Panc1 (cell line): ENCODE measurements at places on chromosomes 11 and 22. TPM values are rescaled to one million over a fixed set of nuclear protein-coding genes. Genes with fewer than 3 reads are reported as not detected.

POTEH gene
- total RNA-seq, result not detected

MPPED2 gene
- not detected for total RNA-seq

P2RY6 gene
- total RNA-seq, result 0.59 TPM

IRAG1 gene
- 0.21 TPM for total RNA-seq

GALR3 gene
- total RNA-seq, result not detected

SESN3 gene
- 1.4 TPM for total RNA-seq

FXYD6 gene
- total RNA-seq, result 0.54 TPM

- no peak for DNase-seq
These were observed 37.1 kb upstream of the HMGXB4 start for GRCh38 chr22:35220221-35220620.

DNA sequence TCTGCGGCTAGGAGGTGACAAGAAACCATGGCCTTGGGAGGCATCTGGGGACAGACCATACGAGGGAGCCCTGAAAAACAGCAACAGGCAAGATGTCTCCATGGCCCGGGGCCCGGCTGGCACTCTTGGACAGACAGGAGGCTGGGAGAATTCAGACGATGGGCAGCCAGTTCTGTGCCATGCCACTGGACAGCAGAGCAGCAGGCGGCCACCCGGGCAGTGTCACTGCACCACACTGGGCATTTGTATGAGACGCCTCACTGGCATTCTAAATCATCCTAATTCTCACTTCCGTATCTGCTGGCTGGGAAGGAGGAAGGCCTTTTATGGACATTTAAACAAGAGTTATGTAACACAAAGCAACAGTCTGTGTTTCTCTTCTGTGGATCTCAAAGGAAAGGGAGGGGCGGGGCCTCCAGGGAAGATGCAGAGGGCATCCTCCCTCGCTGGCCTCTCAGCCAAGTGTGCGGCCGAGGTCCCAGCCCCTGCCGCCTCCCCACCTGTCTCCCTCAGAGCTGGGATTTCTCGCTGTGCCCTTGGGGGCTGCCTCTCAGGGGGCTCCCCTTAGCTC lies 350.3 kb downstream of the SHANK2 start:
- DNase-seq, result no peak

GRCh38 chr11:111562692-111563389 lies 22.3 kb downstream of the LAYN start:
- no peak for DNase-seq

GRCh38 chr11:113670149-113670830 lies 35.8 kb downstream of the TMPRSS5 start:
- DNase-seq, result no peak

- DNase-seq, result no peak
These were observed 6.5 kb downstream of the RHOG start for GRCh38 chr11:3834349-3834663.

- no peak for DNase-seq
These were observed 77.1 kb downstream of the TP53I11 start for GRCh38 chr11:44873537-44873936.

DNA sequence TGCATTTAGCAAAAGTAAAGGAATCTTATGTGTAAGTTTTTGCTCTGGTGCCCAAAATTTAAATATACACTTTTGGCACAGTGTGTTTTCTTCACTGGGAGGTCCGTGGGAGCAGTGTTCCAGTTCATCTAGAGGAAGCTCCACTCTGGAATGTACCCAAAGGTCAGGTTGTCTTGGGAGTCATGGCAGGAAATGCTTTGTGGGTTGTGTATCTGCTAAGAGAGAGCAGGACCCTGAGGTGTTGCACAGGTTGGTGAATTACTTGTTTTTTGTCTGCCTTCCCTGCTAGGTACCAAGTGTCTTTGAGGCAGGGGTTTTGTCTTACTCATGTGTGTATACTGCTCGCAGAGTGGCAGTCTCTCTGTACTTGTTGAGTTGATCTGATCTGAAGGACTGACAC lies 37.3 kb downstream of the DIXDC1 start:
- no peak for DNase-seq

DNA sequence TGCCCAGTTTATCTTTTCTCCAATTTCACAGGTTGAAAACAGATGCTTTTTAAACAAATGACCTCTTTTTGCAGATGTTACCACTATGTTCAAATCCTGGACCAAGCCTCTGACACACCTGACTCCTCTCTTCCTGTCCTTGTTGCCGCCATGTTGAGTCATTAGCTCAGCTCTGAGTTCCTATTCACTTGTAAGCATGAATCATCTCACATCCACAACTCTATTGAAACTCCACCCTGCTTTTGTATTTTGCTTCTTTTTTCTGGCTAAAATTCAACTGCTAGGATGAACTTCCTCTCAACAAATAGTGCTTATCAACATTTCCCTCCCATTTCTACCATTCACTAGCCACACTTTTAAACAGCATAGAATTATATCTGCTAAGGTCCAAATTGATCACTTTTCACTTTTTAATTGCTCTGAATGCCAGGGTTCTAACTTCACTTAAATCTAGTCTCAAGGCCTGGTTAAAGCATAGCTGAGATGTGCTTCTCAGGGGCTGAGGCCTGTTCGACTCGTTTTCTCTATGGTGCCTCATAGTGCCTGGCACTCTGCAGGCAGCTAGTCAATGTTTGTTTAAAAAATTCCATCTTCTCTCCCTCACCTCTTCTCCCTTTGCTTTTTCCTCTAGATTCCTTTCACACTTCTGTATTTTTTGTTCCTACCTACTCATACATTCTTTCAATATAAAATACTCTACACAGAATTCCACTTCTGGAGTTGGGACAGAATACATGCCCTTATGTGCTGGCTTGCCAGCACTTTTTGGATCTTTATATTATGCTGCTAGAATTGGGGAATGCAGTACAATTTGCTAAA lies 3.9 kb downstream of the JOSD1 start:
- DNase-seq, result no peak

- DNase-seq, result no peak
These were observed at the start of gene NRIP3 for GRCh38 chr11:9003573-9004182. NRIP3 (minus strand) TSS chr11:9004001; CDS start chr11:9003935, 66 bp downstream.

GRCh38 chr11:122031813-122032212 lies 84.2 kb downstream of the BLID start:
- DNase-seq, result no peak

- no peak for DNase-seq
These were observed 25.5 kb downstream of the FCHSD2 start for GRCh38 chr11:73116636-73117035.

DNA sequence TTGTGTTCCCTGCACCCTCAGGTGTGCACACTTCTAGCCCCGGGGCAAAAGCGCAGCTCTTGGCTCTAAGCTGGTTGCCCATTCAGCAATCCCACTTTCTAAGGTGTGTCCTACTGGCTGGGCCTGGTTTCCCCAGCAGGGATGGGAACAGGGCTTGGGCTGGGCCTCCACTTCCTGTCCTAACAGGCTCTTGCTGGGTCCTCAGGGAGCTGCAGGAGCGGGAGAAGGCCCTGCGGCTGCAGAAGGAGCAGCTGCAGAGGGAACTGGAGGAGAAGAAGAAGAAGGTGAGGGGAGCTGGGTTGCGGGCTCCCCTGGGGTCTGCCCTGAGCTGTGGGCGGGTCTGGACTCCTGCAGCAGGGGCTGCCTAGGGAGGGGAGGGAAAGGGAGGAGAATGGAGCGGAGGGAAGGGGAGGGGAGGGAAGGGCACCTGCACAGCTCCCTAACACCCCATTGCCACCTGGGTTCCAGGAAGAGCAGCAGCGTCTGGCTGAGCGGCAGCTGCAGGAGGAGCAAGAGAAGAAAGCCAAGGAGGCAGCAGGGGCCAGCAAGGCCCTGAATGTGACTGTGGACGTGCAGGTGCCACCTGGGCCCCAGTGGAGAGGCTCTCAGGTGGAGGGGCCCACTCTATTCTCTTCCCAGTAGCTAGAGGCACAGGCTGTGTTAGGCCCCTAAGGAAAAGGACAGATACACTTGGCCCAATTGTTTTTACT lies 24.6 kb downstream of the INCENP start:
- DNase-seq, result no peak

- no peak for DNase-seq
These were observed 431.3 kb downstream of the MN1 start for GRCh38 chr22:27370269-27370668.

DNA sequence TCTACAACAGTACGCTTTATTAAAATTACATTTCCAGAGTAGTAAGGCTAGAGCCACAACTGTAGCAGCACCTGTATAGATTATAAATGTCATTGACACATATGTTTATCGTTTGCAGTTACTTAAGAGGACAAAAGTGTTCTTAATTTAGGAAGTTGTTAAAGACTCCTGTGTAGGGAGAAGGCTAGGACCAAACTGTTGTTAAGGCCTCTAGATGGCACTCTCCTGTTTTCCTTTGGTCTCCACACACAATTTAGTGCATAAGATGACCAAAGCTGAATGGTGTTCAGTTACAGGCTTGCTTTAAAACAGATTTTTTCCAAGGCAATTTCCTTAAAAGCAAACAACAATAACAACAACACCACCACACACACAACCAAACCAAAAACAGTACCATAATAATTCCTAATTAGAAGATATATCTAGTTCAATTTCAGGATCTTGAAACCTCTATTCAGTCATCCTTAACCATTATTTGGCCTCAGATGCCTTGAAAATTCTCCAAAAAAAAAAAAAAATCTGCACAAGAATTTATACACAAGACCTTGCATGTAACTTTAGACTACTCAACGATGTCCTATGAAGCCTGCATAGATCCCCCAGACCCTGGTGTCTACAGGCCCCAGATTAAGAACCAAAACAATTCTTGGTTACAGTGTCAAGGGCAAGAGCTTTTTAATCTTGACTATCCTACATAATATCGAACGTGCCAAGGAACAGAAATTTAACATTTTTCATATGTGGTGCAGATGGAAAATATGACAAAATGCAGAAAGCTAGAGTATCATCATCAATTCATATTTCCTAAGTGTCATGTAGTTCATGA lies 42.6 kb upstream of the APOA1 start:
- peak; percentile 66 for DNase-seq

DNA sequence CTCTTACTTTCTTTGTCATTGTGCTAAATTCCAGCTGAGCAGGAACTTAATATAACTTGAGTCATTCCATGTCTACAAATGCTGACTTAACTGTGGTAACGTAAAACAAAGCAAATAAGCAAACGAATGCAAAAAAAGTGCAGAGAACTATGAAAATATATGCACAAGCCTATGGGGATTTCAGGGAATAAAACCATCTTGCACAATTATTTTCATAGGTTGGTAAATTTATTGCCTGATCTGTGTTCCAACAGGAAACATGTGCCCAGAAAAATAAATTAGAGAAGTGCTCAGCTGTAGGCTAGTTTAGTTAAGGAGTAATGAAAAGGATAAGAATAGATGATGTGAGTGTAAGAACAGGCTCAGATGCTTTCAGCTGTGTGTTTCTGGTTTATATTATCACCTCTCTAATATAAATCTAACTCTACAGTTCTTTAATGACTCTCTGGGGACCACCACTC lies 1169.3 kb downstream of the LRRC4C start:
- no peak for DNase-seq

DNA sequence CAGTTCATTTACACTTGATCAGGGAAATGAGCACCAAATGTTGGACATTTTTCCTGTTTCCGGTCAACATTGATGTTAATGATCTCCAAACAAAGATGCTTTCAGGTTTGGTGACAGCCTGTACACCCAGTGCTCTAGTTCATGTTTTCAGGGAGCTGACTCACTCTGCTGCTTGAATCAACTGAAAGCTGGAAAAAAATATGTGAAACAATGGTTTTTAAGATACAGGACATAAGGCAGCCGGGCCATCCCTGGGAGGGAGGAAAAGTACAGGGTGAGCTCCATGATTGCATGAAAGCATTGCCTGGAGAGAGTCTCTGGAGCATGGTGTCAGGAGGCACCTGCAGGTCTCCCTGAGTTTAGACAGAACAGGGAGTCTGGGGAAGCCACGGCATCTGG lies 259.6 kb downstream of the TBC1D22A start:
- no peak for DNase-seq

GRCh38 chr11:79285756-79286155 lies 155.1 kb downstream of the TENM4 start:
- no peak for DNase-seq

DNA sequence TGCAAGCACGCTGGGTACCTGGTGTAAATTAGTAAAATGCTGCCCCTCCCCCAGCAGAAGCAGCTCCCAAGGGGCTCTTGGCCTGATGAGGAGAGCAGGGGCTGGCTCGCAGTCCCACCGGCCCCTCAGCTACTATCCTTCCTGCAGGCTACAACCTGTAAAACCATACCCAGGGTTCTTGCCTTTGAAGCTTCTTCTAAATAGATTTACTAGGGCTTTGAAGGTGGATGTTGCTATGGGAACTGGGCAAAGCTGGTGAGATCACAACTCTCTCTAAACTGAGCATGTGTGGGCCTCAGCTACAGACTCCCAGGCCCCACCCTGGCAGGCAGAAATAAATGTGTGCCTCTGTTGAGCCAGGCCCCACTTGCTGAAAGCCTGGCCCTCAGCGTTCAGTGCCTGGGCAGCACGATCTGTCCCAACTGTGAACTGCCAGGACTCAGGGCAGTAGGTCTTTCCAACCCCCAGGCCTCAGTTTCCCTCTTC lies 18.5 kb downstream of the CD5 start:
- DNase-seq, result no peak

DNA sequence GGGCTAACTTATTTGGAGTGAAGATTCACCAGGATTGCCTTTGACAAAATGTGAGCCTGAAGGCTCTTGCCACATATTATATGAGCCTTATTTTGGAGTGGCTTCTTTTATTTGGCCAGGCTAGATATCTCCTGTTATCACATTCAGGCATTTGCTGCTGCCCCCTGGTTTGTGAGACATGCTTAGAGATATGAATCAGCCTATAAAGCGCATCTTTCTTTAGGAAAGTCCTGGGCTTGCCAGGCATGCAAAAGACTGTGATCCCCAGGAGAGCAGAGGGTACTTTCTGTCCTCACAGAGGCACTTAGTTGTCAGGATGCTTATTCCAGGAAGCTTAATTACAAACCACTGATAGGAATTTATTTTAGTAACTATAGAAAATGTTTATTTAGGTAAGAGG lies 333.3 kb downstream of the FAT3 start:
- no peak for DNase-seq

DNA sequence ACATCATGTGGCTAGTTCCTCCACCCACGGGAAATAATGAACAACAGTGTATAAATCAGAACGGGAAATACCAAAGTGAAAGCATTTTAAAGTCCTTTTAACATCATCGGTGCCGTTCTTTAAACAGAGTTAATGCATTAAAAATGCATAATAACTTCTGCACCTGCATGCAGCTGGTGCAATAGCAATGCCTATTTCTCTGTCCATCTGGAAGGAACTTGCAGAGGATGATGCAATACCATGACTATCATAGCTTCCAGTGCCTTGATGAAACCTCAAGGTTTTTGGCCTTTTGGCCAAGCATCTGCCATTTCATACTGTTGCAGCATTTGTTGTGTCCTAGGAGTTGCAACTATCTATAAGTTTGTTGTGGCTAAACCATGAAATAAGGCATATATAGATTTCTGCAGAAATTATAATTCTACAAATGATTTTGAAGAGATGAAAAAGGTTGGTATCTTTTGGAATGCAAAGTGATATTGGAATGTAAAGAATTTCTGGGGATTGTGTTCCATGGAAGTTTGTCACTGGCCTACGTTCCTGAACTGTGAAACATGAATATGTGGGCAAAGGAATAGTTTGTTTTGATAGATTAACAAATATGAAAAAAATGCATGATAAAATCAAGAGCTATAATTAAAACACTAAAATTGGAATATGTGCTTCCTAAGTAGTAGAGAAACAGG lies 9.8 kb upstream of the EIF3F start:
- DNase-seq, result peak; percentile 78
